ENCODE measurements at places on chromosomes 12 and 14.

DNA sequence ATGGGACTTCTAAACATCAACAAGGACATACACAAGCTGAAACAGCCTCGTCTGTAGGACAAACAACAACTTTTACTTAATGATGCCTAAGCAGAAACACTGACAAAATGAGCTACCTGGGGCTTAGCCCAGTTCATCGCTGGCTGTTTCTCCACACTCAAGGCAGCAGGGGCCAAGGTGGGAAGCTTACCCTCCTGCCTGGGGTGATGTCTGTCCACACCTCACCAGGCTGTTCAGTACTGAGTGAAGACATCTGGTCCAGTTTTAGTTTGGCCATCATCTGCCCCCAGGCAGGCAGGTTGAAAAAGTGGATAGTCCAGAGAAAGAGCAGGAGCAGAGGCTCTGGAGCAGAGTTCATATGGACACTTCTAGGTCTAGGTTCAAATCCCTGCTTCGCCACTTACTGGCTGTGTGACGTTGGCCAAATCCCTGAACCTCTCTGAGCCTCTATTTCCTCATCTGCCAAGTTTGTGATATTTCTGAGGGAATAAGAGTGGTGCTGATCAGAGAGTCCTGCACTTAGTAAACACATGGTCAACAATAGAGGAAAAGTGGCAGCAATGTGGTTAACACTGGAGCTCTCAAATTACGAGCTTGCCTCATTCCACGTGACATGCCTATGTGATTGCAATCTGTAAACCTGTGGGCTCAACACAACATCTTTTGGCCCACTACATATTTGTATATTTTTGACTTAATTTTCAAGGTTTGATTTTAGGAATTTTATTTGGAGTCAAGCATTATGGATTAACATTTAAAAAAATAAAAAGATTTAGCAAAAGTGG lies 720.1 kb upstream of the TMEM132C start:
- DNase-seq, result no peak
- no peak overlapping the region for H3K4me3 ChIP-seq
- no peak overlapping the region for H3K27ac ChIP-seq
- no peaks in the 10 kb centered on the region for H3K36me3 ChIP-seq

- no peaks in the 10 kb centered on the region for H3K27me3 ChIP-seq
- peak overlapping the region; percentile 21 for H3K27ac ChIP-seq
- DNase-seq, result peak; percentile 75
Measured at GRCh38 chr14:69654116-69654515, 42.7 kb downstream of the SUSD6 start.

GRCh38 chr12:130989391-130989790 lies 35.7 kb downstream of the ADGRD1 start:
- no peak for DNase-seq
- no peaks in the 10 kb centered on the region for H3K27me3 ChIP-seq
- no peaks in the 10 kb centered on the region for H3K36me3 ChIP-seq
- no peak overlapping the region for H3K27ac ChIP-seq

GRCh38 chr12:8678661-8679111 lies 16.1 kb upstream of the MFAP5 start:
- no peak overlapping the region for H3K4me3 ChIP-seq
- H3K27ac ChIP-seq, result no peak overlapping the region
- H3K27me3 ChIP-seq, result no peaks in the 10 kb centered on the region
- no peaks in the 10 kb centered on the region for H3K36me3 ChIP-seq

- peaks cover 4% of the 10 kb centered on the region for H3K27me3 ChIP-seq
- no peak for DNase-seq
- no peak overlapping the region for H3K27ac ChIP-seq
- no peaks in the 10 kb centered on the region for H3K36me3 ChIP-seq
- H3K4me1 ChIP-seq, result no peaks in the 10 kb centered on the region
Measured at GRCh38 chr12:132163041-132163910, 19.0 kb downstream of the NOC4L start.

DNA sequence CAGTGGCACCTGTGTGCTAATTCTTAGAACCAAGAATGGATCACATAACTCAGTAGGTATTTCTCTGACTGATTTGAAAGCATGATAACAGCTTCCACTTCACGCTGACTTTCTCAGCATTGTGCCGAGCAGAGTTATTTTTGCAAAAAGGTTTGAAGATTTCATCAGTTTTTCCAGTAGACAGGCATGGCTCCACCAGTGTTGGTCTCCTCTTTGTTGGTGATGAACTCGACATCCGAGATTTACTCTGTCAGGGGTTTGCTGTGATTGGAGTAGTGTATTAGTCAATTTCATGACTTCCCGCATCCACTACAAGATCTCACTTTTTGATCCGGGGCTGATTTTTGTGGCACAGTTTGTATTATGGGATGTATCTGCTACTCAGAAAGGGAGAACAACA lies 85.3 kb downstream of the PRKCH start:
- no peak overlapping the region for H3K27ac ChIP-seq
- no peak for DNase-seq
- no peaks in the 10 kb centered on the region for H3K36me3 ChIP-seq
- no peaks in the 10 kb centered on the region for H3K4me1 ChIP-seq
- H3K27me3 ChIP-seq, result no peaks in the 10 kb centered on the region

GRCh38 chr12:10607885-10608458 lies 5.4 kb downstream of the MAGOHB start:
- H3K4me3 ChIP-seq, result no peak overlapping the region
- no peaks in the 10 kb centered on the region for H3K4me1 ChIP-seq
- DNase-seq, result no peak

- DNase-seq, result no peak
- H3K4me3 ChIP-seq, result no peak overlapping the region
- H3K36me3 ChIP-seq, result no peaks in the 10 kb centered on the region
Measured at GRCh38 chr12:130972586-130972950, 18.9 kb downstream of the ADGRD1 start.

DNA sequence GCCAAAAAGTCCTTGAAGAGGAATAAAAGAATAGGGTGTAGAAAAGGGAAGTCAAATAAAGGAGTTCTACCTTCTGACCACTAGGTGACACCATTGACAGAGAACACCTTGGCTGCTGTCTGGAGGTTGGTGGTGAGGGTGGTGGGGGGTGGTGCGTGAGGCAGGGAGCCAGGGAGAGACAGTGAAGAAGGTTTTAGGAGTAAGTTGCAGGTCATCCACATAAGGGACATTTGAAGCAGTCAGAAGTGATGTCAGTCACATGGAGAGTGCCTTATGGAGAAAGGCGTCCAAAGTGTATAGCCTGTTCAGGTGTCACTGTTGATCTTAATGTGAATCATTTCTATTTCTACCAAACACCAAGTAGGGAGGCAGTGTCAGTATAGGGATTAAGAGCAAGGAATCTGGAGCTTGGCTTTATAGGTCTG lies 279.3 kb upstream of the DDHD1 start:
- DNase-seq, result no peak
- H3K36me3 ChIP-seq, result no peaks in the 10 kb centered on the region
- H3K27ac ChIP-seq, result no peak overlapping the region

DNA sequence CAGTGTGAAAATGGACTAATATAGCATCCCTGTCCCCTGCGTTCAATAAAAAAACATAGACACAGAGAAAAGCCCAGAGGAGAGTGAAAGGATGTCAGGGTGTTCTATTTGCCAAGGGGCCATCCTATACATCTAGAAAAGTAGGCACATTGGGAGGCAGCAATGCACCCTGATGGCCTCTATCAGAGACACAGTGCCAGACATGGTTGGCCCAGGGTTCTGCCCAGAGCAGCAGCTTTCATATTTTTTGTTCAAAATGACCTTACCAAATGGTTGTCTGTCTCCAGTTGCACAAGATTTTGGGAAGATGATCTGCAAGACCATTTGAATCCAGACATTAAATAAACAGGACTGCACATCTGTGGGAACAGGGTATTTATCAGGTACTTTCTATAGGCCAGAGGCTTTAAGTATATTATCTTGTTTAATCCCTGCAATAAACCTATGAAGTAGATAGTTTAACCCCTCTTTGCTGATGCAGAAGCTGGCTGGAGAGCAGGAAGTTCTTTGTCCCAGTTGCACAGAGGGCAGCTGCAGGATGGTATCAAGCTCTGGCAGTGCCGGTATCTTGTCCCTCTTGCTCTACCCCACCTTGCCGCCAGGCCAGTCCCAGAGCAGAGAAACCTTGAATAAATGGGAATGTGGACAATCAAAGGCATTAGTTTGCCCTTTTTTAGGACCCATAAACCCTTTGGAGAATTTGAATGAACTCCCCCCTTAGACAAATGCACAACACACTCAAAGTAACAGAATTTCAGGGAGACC lies 171.8 kb upstream of the PWP1 start:
- DNase-seq, result no peak
- no peak overlapping the region for H3K27ac ChIP-seq
- no peak overlapping the region for H3K4me3 ChIP-seq
- H3K4me1 ChIP-seq, result no peaks in the 10 kb centered on the region
- H3K36me3 ChIP-seq, result no peaks in the 10 kb centered on the region

GRCh38 chr14:23951590-23952201 lies 1.9 kb upstream of the DHRS4 start:
- H3K4me3 ChIP-seq, result no peak overlapping the region
- H3K36me3 ChIP-seq, result no peaks in the 10 kb centered on the region
- H3K27me3 ChIP-seq, result no peaks in the 10 kb centered on the region
- peaks cover 5% of the 10 kb centered on the region for H3K4me1 ChIP-seq
- no peak for DNase-seq
- H3K27ac ChIP-seq, result no peak overlapping the region

DNA sequence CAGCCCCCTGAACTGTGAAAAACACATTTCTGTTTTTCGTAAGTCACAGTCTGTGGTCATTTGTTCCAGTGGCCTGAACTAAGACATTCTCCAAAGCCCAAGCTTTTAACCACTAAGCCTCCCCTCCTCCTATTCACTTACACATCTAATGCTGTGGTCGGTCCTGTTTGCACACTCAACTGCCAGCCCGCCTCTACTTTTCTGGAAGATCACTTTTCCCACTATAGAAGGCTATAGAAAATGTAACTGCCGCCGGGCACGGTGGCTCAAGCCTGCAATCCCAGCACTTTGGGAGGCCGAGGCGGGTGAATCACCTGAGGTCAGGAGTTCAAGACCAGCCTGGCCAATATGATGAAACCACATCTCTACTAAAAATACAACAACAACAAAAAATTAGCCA lies 524.7 kb upstream of the TMEM132C start:
- no peak for DNase-seq
- no peaks in the 10 kb centered on the region for H3K27me3 ChIP-seq
- no peaks in the 10 kb centered on the region for H3K36me3 ChIP-seq
- no peak overlapping the region for H3K27ac ChIP-seq
- H3K4me3 ChIP-seq, result no peak overlapping the region

DNA sequence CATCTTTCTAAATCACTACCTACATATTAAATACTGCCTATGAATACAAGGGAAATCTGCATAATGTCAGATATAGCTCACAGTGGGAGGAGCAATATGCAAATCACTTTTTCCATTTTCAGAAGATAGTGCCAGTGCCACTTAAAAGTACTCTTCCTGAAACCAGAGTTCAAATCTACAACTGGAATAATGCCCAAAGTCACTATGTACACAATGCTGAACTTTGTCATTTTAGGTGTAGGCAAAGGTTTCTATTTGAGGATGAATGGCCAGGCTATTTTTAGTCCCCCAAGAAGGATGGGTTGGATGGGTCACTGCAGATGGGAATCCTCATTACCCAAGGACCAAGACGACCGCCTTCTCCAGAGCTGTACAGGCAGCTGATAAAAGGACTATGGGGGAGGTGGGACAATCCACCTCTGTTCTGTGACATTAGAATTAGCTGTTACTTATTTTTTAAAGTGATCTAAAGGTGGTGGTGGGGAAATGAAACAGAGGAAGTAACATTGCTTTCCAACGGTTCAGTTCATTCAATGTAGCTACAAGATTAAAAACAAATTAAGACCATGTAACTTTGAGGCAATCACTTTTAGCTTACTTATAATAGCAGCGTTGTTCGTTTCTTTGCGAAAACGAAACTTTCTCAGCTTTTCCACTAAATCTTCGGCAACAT lies 5.6 kb downstream of the GMFB start:
- H3K27me3 ChIP-seq, result no peaks in the 10 kb centered on the region
- no peak for DNase-seq
- no peaks in the 10 kb centered on the region for H3K36me3 ChIP-seq

DNA sequence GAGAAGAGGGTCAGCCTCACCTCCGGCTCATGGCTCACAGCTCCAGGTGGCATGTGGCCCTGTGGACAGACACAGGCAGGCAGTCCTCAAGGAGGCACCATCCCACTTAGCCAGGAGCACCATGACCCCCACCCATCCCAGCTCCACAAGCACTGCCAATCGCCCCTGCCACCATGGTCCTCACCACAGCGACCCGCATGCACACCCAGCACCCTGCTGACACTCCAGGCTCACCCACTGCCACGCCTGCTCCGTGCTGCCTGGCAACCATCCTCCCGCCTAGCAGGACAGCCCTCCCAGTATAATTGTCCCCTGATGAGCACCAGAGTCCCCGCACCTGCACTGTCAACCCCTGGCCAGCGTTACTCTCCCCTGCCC lies 50.9 kb downstream of the TRPV4 start:
- H3K4me1 ChIP-seq, result no peaks in the 10 kb centered on the region
- H3K36me3 ChIP-seq, result no peaks in the 10 kb centered on the region
- DNase-seq, result no peak
- H3K4me3 ChIP-seq, result no peak overlapping the region

Data from prostate gland (tissue), 2 donors.